ENCODE measurements at places on chromosomes 7 and 10.

- no peak for DNase-seq
Observed at GRCh38 chr7:117412946-117413559, 14.2 kb downstream of the ASZ1 start.

- DNase-seq = no peak
Observed at GRCh38 chr7:28174442-28174841, 6.2 kb downstream of the JAZF1 start.

GRCh38 chr7:151391358-151391730 is 18.5 kb downstream of the WDR86 start:
- DNase-seq = no peak

DNA sequence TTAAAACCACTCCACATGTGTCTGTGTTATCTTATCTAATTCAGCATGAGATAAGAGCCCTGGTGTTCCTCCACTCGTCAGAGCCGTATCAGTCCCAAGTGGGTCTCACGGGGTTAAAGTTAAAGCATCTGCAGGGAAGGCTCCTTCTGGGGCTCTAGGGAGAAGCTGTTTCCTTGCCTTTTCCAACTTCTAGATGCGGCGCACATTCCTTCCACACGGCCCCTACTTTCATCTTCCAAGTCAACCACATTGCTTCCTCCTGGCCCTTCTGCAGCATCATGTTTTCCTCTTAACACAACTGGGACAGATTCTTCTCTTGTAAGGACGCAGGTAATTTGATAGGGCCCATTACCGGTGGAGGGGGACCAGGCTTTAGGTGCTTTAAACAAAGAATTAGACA is 620.1 kb upstream of the DPP6 start:
- no peak for DNase-seq

DNA sequence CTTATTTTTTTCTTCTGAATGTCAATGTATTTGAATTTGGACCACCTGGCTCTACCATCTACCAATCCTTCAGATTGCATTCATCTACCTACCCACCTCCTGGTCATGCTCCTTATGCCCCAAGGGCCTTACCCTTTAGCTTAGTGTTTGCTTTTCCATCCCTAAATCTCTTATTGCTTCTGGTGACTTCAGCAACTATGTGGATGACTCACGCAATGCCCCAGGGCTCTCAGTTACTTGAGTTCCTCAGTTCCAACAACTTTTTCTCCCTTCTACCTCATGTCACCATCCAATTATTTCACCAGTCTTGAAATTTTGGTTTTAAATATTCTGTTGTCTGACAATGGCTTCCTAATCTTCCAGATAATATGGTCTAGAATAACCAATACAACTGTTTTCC is 118.9 kb downstream of the CFAP58 start:
- no peak for DNase-seq

DNA sequence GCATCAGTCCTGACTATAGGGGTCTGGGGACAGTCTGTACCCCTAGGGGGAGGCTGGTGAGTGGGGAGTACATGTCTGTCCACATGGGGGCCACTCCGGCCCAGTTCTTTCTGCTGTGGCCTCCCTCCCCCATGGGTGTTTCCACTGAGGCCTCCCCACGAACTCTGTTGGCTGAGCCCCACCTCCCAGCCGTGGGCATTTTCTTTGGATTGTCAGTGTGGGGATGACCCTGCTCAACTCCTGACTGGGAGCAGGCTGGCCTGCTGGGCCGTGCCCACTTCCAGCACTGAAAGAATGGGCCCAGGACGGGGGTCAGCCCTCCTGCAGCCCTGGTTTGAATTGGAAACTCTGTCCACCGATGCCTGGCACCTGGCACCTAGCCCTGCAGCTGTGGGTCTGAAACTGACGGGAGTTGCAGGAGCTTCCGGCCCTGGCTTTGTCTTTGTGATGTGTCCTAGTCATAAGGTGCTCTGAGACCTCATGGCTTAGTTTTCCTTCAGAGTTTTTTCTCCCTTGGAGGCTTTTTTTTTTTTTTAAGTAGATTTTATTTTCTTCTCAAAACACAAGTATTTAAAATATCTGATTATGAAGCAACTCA is 46.5 kb downstream of the LHPP start:
- DNase-seq = no peak

GRCh38 chr10:2633630-2634029 is 433.7 kb upstream of the PFKP start:
- DNase-seq = no peak

- peak; percentile 19 for DNase-seq
Observed at GRCh38 chr7:5827755-5828154, 46.3 kb upstream of the RNF216 start.

GRCh38 chr7:130461272-130461671 is 20.5 kb upstream of the CEP41 start:
- no peak for DNase-seq

GRCh38 chr7:116663744-116664143 is 8.3 kb upstream of the MET start:
- DNase-seq = no peak

DNA sequence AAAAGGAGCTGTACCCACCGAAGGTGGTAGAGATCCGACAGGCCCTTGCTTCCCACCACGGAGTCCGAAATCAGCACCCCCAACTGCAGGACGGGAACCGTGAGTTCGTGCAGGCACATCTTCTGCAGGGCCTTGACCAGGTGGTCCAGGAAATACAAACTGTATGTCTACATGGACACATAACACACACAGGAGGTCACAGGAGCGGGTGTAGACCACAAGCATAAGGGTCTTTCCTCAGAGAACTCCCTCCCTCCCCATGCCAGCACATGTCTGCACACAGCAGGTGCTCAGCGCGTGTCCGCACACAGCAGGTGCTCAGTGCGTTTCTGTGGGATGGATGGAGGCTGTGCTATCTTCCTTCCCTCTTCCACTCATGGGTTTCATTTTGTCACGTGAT is 69.7 kb downstream of the CFAP46 start:
- DNase-seq = no peak

- DNase-seq = no peak
Observed at GRCh38 chr7:79502151-79502550, 48.7 kb upstream of the MAGI2 start.

DNA sequence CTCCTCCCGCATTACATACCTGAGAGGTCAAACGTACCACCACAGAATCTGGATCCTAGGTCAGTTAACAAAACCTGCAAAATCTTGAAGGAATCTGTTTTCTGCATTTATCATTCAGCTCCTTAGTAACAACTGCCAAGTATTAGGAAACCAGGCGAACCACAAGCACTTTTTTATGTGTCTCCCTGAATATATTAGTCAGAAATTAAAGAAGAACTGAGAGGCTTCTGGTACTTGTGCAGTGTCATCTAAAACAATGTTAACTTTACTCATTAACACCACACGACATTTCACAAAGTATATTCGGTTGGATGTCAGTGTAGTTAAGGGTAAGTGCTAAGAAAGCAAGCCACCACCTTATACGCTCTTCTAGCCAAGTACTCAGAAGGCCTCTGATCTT is 2.5 kb downstream of the CCDC6 start:
- DNase-seq = peak; percentile 41

DNA sequence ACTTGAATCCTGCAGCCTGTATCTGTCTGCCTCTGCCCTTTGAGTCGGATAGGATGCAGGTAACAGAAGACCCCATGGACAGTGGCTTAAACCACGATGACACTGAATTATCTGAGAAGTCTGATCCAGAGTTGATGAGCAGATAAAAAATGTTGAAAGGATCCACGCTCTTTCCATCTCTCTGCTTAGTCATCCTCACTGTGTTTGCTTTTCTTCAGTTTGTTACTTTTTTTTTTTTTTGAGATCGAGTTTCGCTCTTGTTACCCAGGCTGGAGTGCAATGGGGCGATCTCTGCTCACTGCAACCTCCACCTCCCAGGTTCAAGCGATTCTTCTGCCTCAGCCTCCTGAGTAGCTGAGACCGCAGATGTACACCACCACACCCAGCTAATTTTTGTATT is 36.9 kb upstream of the GOLGA7B start:
- DNase-seq = no peak

DNA sequence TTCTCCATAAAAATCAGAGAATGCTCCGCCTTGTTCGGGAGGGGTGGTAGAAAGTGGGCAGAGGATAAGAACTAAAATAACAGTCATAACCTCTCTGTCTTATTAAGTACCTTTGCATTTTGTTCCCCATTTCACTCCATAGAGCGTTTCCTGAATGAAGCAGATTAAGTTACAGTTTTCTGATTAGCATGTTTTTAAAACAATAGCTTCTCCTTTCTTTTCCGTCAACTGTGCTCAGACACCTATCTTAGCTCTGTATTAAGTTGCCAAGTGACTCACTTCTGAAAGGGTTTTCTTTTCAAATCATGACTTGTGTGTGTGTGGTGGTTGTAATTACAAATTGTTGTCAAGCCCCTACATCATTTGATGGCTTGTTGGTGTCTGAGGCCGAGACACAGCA is 1.4 kb downstream of the HABP2 start:
- no peak for DNase-seq

DNA sequence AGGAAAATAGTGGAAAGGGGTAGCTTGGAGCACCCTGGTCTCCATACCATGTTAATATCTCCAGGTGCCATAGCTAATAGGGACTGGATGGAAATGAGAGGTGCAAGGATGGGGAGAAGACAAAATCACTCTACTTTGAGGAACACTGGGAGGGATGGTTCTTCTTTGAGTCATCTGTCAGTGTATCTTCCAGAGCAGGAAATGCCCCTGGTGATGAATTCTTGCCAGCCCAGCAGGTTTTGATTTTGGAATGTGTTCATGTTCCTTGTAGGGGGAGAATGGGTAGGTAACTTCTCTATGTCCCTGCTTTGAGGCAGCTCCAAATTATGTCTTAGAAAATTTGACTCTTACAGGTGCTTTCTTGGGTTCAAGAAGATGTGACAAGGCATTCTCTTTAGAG is 177.0 kb upstream of the GLI3 start:
- no peak for DNase-seq

DNA sequence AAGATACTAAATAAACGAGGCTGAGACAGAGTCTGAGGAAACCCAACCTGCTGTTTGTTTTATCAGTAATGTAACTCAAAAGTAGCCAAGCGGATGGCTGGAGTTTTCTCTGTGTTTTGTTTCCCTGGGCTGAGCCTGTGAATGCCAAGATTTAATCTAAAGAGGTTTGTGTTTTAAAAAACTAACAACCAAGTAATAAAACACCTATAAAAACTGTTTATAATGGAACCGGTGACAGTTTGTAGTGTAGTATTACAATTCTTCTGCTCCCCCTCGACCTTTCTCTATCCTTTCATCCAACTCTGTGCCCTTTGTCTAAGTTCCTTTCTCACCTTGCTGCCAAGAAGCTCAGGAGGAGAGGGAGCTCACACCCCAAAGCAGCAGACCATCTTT is 2.6 kb upstream of the KAT6B start:
- no peak for DNase-seq

All from choroid plexus epithelial cell (primary cell).